ENCODE measurements at places on chromosomes 4 and X. TPM values are rescaled to one million over a fixed set of nuclear protein-coding genes. Genes with fewer than 3 reads are reported as not detected.

Gene ZNF732
- total RNA-seq = under 0.01 TPM

Gene PDK3
- 4.8 TPM for total RNA-seq

GRCh38 chrX:21734175-21734574 lies 23.7 kb downstream of the SMPX start:
- DNase-seq = no peak

DNA sequence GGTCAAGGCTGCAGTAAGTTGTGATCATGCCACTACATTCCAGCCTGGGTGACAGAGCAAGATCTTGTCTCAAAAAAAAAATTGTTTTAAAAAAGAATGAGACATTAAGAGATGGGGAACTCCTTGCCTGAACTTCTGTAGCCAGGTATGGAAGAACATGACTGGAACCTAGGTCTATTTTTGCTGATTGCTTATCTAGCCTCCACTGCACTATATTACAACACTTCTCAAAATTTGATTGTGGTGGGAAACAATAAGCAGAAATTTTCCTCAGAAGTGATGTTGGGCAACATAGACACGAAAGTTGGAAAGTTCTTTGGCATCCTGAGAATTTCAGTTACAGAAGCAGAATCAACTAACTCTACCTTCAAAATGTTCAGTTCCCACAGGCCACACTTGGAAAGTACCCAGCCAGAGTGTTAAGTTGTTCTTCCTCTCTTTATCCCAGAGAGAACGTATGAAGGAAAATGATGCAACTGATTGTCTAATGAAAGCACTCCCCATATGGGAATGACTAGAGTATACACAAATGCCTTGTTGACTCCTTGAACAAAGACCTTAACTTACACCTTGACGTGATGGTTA lies 50.0 kb downstream of the LUZP4 start:
- peak; percentile 21 for DNase-seq

- peak; percentile 86 for DNase-seq
Measured at GRCh38 chr4:1053080-1053661, 41.7 kb downstream of the FGFRL1 start.

All from IMR-90 (cell line).